T-helper 1 cell treated with Interleukin-12 subunit alpha and Interleukin-12 subunit beta and Interleukin-4 antibody, amounts not matched to agents 30 ng/mL and 1 ng/mL, for 36 hours (primary cell): ENCODE measurements at places on chromosomes 7 and 10. TPM values are rescaled to one million over a fixed set of nuclear protein-coding genes. Genes with fewer than 3 reads are reported as not detected.

OPALIN gene
- not detected in 2 replicates for total RNA-seq

ASZ1 gene
- not detected in 2 replicates for total RNA-seq

PNLIPRP3 gene
- not detected in 2 replicates for total RNA-seq

PRR15 gene
- not detected in 2 replicates for total RNA-seq

PKD2L1 gene
- 0.20 and 0.24 TPM in 2 replicates for total RNA-seq

GIMAP2 gene
- total RNA-seq = 95.5 and 101 TPM in 2 replicates

CCDC136 gene
- total RNA-seq = 5.3 and 8.8 TPM in 2 replicates

PRF1 gene
- total RNA-seq = 129 and 132 TPM in 2 replicates

CPA2 gene
- not detected in 2 replicates for total RNA-seq

GET4 gene
- total RNA-seq = 33.7 and 45.8 TPM in 2 replicates

TMEM225B gene
- total RNA-seq = 1.4 and 1.6 TPM in 2 replicates

SLC16A12 gene
- not detected in 2 replicates for total RNA-seq

UCN3 gene
- not detected in 2 replicates for total RNA-seq

MLXIPL gene
- not detected in 2 replicates for total RNA-seq

ECHDC3 gene
- total RNA-seq = 0.17 and 0.49 TPM in 2 replicates

SLC35G1 gene
- total RNA-seq = 4.3 and 5.4 TPM in 2 replicates

GTF2IRD1 gene
- 0.69 and 0.80 TPM in 2 replicates for total RNA-seq

ATP6V0A4 gene
- 0.25 and 0.66 TPM in 2 replicates for total RNA-seq

SPDYE11 gene
- not detected in 2 replicates for total RNA-seq

CDNF gene
- 0.88 and 1.3 TPM in 2 replicates for total RNA-seq

HSPA12A gene
- total RNA-seq = 0.05 and 0.10 TPM in 2 replicates

LBX1 gene
- total RNA-seq = not detected in 2 replicates

GPR26 gene
- not detected in 2 replicates for total RNA-seq
